ENCODE measurements at places on chromosomes 16 and 17. TPM values are rescaled to one million over a fixed set of nuclear protein-coding genes. Genes with fewer than 3 reads are reported as not detected.

GRCh38 chr17:81298991-81299738, 4.1 kb upstream of the SLC38A10 start:
- no peak for DNase-seq

GRCh38 chr16:82361885-82362284, 191.9 kb upstream of the MPHOSPH6 start:
- no peak for DNase-seq

DNA sequence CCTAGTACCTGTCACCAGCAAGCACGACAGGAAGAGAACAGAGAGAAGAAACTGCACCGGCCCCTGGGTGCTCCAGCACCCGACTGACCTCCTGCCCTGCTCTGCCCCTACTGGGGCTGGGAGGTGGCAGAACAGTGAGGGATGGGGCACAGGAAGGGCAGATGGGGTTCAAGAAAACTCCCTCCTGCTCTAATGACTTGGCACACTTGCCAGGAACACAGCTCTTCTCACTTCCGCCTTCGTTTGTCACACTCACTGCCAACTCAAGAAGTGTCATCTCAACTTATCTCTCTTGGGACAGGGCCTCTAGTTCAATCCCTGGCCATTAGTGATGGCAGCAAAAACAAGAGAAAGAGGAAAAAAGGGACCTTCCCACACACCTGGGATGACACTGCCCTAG, 42.7 kb upstream of the ICAM2 start:
- no peak for DNase-seq

DNA sequence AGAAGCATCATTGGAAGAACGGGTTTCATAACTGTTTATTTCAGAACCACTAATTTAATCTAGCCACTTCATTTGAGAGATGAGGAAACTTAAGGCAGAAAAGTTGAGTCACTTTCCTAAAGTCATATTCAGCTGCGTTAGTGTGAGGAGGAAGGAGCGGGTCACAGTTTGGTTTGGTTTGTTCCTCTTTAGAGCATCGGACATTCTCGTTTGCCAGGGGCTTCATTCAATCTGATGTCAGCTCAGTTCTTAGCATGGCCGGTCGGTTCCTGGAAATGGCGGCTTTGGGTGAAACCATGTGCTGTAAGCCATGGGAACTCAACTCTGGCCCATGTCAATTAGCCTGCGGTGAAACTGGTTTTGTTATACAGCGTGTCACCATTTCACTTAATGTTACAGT, 186.5 kb downstream of the LGALS9B start:
- no peak for DNase-seq

DNA sequence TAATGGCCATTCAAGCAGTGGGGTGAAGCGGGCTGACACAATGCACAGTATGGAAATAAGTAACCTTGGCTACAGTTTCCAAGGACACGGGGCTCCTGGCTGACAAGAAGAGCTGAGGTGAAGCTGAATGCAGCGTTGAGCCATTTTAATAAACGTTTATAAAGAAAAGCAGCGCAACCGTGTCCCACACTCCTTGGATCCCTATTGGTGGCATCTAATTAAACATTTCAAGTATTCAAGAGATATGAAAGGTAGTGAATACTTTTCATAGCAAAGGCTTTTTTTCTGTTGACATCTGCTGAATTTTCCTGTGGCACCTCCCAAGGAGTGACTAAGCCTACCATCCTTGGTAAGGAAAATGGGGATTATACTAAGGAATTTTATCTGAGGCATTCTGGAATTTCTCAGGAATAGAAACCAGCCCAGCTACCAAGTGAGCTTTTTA, 26.5 kb downstream of the DUSP14 start:
- no peak for DNase-seq

GRCh38 chr16:2040041-2040786, 7.4 kb downstream of the NTHL1 start:
- no peak for DNase-seq

DNA sequence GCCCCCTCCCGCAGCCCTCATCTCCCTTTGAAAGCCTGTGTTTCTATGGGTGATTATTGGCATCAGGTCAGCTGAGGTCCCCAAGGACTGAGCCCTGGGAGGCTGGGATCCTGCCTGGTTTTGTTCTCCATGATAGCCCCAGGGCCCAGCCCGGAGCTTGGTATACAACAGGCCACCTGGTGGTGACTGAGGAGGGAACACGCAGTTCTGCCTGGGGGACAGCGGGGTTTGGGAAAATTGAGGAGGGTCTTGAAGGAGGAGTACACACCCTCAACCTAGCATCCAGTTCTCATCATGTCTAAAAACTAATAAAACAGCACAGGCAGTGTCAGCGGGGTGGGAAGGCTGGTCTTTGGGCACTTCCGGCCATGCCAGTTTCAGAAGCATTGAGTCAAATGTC, 335.1 kb downstream of the CPPED1 start:
- no peak for DNase-seq

- no peak for DNase-seq
Measured at GRCh38 chr16:87845213-87845612, 24.1 kb downstream of the SLC7A5 start.

DNA sequence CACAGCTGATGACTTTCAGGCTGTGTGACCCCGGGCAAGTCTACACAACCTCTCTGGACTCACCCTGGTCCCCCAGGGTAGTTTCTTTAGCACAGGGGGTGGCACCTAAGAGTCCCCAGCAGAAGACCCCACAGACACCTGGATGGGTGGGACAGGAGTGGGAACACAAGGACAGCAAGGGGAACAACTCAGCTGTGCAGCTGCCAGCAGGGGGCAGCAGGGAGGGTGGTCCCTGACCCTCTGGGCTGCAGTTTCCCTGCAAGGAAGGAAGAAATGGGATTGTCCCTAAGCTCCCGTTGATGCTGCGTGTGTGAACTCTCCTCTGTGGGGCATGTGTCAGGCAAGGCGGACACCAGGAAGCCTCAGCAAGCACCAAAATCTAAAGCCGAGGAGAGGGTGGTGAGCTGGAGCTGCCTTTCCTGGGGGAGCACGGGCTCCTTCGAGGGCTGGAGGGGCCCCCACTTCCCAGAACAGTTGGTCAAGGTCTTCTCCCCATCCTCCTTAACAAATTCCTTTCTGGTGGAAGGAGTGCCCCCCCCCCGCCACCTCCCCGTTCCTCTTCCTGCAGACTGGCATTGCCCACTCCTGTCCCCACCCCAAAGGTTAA, 24.1 kb upstream of the CDH5 start:
- DNase-seq: peak; percentile 49

GRCh38 chr17:65947831-65948230, 244.1 kb downstream of the CEP112 start:
- no peak for DNase-seq

DNA sequence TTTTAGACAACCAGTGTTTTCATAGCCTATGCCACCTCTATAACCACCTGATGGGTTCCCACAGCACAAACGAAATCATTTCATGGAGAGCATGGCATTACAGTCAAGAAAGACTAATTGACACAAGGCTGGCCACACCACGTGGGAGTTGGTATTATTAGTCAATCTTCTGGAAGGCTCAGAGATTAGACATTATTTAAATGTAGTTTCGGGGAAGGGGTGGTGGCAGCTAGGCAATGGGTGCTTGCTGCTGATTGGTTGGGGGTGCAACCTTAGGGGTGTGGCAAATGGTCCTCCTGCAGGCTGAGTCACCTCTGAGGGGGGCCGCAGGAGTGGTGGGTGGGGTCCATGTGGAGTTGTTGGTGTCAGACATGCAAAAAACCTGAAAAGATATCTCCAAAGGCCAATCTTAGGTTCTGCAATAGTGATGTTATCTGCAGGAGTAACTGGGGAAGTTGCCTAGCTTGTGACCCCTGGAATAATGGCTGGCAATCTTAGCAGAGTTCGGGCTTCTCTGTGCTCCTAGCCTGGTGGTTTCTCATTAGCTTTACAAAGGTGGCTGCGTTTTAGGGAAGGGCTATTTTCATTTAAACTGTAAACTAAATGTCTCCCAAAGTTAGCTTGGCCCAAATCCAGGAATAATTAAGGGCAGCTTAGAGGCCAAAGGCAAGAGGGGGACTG, 4.6 kb downstream of the TEN1 start:
- no peak for DNase-seq

DNA sequence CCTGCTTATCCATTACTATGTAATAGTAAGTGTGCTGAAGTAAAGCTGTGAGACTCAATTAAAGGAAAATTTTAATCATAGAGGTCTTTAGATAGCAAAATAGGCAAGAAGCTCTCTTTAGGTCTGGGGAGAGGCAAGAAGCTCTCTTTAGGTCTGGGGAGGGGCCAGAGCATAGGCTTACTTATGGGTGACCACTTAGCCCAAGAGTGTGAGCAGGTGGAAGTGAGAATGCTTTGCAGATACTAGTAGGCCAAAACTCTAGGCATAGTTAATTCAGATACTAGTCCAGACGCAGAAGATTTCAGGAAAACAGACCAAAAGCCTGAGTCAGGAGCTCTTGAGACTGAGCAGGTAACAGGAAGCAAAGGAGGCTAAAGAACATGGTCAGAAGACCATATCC, 49.6 kb downstream of the GLG1 start:
- no peak for DNase-seq

DNA sequence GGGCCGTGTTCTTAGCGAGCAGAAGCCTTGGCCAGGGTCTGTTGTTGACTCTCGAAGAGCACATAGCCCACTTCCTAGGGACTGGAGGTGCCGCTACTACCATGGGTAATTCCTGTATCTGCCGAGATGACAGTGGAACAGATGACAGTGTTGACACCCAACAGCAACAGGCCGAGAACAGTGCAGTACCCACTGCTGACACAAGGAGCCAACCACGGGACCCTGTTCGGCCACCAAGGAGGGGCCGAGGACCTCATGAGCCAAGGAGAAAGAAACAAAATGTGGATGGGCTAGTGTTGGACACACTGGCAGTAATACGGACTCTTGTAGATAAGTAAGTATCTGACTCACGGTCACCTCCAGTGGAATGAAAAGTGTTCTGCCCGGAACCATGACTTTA, 18.5 kb downstream of the RSPRY1 start:
- no peak for DNase-seq

GRCh38 chr17:6145946-6146345, 75.8 kb downstream of the WSCD1 start:
- no peak for DNase-seq

DNA sequence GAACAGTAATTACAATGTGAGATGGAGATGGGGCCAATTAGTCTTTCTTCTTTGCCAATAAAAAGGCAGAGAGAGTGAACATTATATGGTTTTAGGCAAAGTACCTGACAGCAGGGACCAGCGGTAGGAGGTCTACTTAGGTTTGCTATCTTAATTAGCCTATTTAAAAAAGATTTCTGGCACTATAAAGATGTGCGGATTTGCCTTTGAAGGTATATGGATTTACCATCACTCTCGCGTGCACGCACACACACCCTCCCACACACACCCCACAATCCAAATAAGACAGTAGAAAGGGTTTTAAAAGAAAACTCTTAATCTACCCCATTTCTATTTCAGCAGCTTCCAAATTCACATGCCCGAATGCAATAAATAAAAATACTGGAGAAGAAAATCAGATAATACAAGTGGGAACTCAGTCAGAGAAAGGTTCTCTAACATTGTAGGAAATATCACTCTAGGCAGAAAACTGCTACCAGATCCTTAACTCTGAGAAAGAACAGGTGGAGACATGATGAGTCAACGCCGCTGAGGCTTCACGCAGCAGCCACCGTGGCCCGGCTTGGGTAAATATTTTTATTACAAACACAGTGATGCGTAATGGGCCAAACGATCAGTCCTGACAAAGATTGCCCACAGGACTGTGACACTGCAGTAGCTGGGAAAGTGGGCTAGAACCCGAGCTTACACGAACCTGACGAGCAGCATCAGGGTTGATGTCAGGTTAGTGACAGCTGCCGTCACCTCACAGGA, 66.6 kb upstream of the AXIN2 start:
- no peak for DNase-seq

DNA sequence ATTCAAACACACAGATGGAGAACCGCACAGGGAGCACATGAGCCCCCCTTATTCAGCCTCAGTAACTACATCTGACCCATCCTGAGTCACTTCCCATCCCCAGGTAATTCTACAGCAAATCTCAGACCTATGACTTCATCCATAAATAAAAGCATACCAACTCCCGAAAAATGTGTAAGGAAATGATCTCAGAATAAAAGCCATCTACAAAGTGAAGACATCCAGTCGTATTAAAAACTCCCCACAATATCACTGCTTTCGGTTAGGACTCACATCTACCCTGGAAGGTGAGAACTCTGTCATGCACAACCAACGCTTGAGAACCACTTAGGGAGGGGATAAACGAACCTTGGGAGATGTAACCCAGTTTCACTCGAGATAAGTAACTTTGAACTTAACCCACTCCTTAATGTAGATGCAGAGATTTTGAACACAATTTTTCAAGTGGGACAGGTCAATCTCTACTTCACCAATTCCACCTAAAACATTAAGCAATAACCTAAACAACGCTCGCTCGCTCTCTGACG, 1.3 kb downstream of the USP36 start:
- peak; percentile 58 for DNase-seq

DNA sequence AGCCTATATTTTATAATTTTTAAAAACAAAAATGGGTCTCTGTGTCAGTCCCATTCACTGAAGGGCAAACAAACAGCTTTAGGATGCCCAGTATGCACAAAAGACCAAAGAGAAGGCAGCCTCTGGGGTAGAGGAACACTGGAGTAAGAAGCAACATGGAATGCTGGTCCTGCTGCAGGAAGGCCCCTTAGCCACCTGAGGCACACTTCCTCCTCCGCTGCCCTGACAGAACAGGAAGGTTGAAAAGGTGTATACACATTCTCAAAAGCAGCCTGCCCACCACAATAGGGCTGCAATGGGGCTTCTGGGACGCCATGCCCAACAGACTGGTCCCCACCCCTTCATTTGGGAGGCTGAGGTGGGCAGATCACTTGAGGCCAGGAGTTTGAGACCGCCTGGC, 19.5 kb downstream of the TOM1L2 start:
- no peak for DNase-seq

DNA sequence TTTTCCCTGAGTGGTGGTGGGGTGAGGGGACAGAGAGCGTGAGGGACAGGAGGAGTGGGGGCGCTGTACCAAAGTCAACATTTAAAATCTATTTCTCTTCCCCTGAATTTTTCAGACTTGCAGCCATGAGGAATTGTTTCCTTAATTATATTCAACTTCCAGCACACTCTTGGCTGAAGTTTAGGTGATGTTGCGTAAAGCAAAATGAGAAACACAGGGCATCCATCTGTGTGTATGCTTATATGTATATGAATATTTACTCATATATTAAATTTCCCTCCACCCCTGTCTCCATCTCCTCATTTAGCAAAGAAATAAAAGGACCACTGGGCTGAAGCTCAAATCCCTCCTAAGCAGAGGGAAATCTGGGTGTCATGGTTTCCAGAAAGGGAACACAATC, 218.1 kb downstream of the XYLT1 start:
- DNase-seq: no peak

The RHBDL3 gene
- total RNA-seq: 0.13 TPM

The RPRML gene
- total RNA-seq: not detected

The SRR gene
- total RNA-seq: 10.9 TPM

The ZFP90 gene
- 11.2 TPM for total RNA-seq

The ZG16B gene
- not detected for total RNA-seq

The PPP1R1B gene
- not detected for total RNA-seq

The TSNAXIP1 gene
- total RNA-seq: 0.51 TPM

The KCNJ16 gene
- not detected for total RNA-seq
